Stimulated activated CD8-positive, alpha-beta memory T cell treated with anti-CD3 and anti-CD28 coated beads, Interleukin-4, amount 100 ng/mL, for 48 hours (primary cell): ENCODE measurements at places on chromosomes 11 and 22.

GRCh38 chr11:87076260-87076783 lies 38.6 kb downstream of the TMEM135 start:
- no peak for DNase-seq

- no peak for DNase-seq
Measured at GRCh38 chr11:84981301-84981700, 645.8 kb downstream of the DLG2 start.

DNA sequence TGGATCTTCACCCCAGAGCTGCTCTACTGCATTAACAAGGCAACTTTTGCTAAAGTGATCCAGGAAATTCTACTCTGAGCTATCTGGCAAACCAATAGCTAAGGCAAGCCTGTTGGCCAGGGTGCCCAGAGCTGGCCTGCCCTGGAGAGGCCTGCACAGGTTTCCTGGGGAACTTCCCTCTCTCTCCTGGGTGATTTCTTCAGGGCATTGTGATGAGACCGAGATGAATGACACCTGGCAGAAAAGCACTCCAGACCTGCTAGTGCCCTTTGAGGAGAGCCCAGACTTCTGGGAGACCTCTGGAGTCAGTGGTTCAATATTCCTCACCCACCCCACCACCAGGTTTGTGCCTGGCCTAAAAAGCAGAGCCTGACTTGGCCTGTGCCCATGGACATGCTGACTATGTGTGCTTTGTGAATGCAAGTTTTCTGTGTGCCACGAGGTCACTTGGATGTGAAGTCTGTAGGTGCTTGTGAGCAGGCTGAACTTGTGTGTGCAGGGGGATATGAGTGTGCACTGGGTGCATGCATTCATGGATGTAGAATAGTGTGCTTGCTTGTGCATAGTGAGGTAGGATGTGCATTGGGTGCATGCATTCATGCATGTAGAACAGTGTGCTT lies 4.4 kb upstream of the APLNR start:
- DNase-seq, result no peak

GRCh38 chr11:133065847-133066485 lies 466.3 kb downstream of the OPCML start:
- DNase-seq, result no peak

DNA sequence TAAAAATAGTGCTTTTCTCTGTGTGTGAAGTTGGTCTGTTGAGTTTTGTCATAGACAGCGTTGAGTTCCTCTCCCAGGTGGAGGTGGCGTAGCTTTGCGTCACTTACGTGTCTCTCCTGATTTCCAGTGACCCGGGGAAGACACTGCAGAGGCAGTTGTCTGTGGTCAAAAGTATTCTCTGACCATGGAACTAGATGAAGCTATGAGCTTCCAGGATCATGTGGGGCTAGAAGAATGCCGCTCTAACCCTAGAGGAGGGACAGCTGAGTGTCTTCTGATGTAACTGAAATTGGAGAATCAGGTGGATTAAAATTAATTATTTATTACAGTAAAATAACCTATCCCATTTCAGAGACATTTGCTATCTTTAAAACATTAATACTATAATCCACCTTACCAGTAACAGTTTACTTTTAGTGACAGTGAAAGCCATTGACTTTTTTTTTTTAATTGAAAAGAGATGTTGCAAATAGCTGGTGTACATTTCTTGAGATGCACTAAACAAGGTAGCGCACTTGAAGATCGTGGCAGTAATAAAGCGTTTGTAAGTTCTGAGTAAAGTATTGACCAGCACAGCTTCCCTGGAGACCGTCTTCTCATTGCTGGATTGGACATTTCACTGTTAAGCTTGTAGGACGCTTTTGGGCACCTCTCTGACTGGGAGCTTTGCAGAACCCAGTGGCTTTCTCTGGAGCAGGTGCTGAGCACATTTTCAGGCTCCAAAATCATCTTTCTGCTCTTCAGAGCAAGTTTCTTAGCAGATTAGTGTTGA lies 9.7 kb downstream of the CAT start:
- DNase-seq, result no peak

DNA sequence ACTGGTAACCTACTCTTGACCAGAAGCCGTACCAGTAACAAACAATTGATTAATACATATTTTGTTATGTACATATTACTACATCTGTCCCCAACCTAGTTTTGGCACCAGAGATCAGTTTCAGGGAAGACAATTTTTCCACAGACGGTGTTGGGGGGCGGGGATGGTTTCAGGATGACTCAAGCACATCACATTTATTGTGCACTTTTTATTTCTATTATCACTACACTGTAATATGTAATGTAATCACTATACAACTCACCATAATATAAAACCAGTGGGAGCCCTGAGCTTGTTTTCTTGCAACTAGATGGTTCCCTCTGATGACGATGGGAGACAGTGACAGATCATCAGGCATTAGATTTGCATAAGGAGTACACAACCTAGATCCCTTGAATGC lies 15.5 kb downstream of the DGCR8 start:
- no peak for DNase-seq

GRCh38 chr11:18578975-18579598 lies 9.4 kb downstream of the UEVLD start:
- no peak for DNase-seq

- DNase-seq, result no peak
Measured at GRCh38 chr22:45008751-45009605, 827 bp downstream of the PHF21B start.

DNA sequence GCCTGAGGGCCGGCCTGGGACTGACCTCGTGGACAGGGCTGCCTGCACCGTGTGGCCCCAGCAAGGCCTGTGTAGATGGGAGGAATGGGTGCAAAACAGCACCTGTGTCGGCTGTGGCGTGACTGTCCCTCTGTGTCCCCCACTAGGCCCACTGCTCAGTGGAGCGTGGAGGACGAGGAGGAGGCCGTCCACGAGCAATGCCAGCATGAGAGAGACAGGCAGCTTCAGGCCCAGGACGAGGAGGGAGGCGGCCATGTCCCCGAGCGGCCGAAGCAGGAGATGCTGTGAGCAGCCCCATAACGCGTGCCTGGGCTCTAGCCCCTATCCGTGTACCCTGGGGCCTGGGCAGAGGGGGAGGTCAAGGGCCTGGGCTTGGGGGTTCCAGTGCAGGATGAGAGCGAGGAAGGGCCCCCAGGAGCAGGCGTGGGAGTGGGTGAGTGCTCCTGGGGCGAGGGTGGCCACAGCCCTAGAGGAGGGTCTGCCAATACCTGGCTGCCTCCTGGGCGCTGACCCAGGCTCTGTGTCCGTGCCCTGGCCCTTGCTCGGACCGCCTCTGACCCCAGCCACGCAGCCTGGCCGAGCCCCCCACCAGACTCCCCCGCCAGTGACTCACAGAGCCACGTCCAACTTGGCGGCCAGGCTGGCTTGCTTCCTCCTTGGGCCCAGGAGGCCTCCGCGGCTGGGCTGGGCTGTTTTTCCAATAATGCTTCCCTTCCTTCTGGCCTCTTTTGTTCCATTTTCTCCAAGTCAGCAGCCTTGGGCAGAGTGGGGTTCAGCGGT lies 11.6 kb downstream of the PRR33 start:
- no peak for DNase-seq

DNA sequence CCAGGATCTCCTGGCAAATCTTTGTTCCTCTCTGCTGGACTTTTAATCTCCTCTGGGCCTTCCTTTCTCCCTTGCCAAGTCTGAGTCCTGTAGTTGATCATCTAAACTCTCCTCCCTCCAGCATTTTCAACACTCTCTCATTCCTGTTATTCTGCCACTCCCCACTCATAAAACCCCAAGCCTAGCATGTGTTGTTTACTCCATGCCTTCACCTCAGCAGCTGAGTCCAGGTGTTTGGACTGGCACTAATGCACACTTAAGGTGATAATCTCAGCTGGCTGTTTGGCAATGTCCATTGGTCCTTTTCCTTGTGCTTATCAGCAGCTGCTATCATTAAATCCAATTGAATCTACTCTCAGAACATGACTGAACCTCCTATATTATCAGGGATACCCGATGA lies 876.8 kb upstream of the TENM4 start:
- no peak for DNase-seq

DNA sequence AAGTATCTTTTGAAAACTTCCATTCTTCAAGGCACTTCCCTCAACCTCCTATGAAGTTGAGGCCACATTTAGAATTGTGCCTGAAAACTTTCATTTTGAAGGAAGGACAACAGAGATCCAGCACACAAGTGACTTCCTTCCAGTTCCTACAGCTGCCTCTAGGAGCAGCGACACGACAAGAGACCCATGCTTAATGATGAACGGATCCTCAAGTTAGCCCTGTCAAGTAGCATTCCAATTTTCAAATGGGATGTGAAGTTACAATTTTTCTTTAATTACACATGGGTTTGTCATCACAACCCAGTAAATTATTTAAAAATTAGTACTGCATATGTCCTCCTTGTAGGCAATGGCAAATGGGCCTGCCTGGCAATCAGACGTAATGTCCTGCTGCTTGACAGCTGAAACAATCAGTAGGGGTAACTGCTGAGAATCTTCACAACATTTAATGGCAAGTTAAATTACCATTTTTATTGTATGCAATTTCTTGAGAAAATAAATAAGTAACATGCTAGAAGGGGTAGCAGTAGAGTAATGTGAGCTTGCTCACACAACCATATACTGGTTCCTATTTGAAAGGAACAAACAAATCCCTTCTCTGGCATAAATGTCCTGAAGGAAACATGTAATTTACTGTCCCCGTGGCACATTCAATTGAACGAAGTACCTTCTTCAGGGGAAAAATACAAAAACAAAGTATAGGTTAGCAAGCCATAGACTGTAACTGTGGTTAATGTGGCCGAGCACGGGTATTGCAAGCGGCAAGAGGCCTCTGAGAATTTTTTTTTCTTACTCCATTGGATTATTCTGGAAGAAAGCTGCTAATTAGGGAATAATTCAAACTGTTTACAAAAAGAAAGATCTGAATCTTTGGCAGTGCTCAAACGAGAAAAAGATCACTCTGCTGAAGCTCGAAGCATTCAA lies 288.3 kb downstream of the CADM1 start:
- no peak for DNase-seq

GRCh38 chr11:25941353-25941752 lies 390.6 kb upstream of the ANO3 start:
- DNase-seq, result no peak

DNA sequence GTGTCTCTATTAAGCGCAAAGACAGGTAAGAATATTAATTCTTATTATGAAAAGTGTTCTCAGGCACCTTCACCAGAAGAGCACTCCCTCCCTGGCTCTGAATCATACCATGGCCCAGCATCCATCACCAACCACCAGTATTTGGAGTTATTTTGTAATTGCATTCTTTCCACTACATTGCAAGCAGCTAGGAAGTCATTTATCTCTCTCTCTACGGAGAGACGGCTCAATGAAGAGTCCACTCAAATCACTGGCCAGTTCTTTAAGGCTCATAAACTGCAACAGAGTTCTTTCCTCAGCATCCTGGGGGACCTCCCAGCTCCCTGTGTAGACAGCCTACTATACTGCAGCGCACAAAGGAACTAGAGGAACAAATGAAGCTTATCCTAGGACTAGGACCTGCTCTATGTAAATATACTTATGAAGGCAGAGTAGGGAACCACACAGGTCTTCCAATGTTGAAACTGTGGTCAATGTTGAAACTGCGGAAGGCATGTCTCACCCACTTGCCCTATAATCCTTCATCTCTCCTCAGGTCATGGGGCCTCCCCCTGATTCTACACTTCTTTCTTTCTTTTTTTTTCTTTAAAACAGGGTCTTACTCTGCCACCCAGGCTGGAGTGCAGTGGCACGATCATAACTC lies 63.4 kb downstream of the AAMDC start:
- no peak for DNase-seq

- DNase-seq, result no peak
Measured at GRCh38 chr22:41474872-41475451, 6.0 kb downstream of the ACO2 start.

- DNase-seq, result no peak
Measured at GRCh38 chr22:42961810-42962209, 53.1 kb downstream of the PACSIN2 start.

GRCh38 chr11:76610371-76610770 lies 60.2 kb downstream of the LRRC32 start:
- DNase-seq, result peak; percentile 4

- no peak for DNase-seq
Measured at GRCh38 chr11:72924568-72925190, 110.5 kb downstream of the ATG16L2 start.

DNA sequence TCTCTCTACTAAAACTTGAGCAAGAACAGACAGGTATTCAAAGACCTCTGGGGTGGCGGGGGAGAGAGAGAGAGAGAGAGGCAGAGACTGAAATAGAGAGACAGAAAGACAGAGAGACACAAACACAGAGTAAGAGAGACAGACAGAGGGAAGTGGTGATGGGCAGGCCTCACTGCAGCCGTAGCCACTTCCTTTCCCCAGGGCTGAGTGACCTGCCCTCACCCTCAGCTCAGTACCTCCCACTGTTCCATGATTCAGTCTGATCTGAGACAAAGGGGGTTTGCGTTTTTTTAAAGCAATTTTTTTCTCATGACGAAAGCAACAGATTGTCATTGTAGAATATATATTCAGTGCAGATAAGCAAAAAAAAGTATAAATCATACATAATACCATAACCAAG lies 607.9 kb upstream of the B3GAT1 start:
- DNase-seq, result no peak

DNA sequence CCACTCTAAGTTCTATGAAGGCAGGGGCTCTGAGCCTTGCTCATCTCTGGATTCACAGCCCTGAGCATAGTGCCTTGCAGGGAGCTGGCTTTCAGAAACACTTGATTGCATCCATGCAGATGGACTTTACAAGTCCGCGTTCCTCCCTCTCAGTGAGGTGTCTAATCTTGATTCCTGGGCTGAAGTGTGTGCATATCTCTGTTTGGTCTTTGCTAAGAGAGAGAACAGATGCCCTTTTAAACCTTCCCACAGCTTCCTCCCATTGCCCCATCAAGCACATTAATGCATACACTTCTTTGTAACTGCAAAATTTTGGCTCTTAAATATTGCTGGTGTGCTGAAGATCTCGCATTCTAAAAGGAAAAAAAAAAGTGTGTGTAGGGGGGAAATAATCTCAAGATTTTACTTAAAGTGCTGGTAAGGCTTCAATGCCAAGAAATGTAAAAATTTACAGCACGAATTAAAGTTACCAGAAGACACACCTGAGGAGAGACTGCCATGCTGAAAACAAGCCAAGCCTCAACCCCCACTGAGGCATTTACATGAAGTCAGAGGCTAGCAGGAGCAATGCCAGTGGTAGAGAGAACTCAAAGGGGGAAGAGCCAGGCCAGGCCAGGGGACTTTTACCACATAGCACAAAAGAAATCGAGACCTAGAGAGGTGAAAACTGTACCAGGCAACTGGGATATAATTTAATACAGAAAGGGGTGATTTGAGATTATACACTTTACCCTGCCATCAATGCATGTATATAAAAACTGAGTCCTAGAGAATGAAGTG lies 492.1 kb downstream of the SOX6 start:
- no peak for DNase-seq

DNA sequence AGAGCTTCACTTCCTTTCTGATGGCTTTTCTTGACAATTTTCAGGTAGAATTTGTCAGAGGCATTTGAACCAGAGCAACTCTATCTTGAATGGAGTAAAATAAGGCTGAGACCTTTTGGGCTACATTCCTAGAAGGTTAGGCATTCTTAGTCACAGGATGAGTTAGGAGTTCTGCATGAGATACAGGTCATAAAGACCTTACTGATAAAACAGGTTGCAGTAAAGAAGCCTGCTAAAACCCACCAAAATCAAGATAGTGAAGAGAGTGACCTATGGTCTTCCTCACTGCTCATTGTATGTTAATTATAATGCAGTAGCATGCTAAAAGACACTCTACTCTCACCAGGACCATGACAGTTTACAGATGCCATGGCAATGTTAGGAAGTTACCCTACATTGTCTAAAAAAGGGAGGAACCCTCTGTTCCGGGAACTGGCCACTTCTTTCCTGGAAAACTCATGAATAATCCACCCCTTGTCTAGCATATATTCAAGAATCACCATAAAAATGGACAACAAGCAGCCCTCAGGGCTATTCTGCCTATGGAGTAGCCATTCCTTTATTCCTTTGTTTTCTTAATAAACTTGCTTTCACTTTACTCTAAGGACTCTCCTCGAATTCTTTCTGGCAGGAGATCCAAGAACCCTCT lies 1519.7 kb upstream of the TENM4 start:
- no peak for DNase-seq
